ENCODE measurements at places on chromosomes 7 and 10.

DNA sequence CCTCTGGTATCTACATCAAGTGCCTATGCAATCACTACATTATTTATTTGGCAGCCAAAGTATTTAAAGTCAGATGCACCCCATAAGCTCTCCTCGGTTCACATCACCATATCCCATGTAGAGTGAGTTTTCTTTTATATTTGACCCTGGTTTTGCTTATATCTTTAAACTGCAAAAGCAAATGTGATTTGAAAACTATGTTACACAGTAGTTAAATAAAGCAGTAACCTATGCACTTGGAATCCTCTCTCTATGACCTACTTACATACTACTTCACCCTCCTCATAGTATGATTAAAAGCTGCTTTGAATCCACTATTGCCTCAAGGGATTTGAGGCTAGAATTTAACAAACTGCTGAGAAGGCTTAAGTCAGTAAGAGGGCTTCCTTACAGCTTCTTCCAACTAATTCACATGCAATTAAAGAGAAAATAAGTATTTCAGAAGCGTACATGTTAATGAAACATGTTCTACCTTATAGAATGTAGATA is 2.2 kb upstream of the CELF2 start:
- DNase-seq, result no peak

DNA sequence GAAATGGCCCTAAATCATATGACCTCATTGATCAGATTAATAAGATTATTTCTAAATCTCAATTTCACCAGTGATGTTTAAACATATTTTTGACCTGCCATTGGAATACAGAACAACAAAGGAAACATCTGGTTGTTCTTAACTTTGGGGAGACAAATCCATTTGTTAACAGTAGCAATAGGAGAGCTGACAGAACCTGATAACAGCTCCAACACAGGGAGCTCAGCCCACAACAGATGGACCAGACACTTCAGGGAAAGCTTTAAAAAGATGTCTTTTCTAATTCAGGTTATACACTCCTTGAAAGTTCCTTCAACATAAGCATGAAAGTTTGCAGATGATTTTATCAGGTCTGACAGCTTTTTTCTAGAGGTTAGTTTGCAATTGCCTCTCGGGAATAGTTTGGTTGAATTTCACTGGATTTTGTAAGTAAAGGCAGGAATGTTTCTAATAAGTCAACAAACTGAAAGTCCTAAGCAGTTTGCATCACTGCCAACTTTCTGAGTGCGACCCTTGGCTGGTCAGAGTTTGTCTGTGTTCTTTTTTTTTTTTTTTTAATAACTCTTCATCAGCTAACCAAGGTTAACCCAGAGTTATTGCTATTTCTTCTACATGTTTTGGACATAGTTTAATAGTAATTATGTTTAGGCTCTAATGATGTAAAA is 6.5 kb upstream of the MET start:
- no peak for DNase-seq

DNA sequence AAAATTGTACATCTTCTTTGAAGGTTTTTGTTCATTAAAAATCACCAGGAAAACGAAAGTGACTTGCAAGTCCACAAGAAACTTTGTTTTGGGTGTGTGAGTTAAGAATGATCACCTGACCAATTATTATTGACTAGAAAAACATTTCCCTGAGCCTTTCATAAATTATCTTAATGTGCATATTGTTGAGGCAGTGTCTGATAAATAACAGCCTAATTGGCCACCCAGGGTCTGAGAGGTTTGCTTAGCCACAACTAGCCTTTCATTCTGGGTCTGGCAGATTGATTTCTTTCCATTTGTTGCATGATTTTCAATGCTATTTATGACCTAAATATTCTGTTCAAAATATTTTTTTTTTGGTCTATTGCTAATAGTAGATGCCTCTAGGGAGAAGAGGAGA is 152.8 kb downstream of the AUTS2 start:
- no peak for DNase-seq

GRCh38 chr7:14389181-14389591 is 399.7 kb upstream of the ETV1 start:
- DNase-seq, result no peak

DNA sequence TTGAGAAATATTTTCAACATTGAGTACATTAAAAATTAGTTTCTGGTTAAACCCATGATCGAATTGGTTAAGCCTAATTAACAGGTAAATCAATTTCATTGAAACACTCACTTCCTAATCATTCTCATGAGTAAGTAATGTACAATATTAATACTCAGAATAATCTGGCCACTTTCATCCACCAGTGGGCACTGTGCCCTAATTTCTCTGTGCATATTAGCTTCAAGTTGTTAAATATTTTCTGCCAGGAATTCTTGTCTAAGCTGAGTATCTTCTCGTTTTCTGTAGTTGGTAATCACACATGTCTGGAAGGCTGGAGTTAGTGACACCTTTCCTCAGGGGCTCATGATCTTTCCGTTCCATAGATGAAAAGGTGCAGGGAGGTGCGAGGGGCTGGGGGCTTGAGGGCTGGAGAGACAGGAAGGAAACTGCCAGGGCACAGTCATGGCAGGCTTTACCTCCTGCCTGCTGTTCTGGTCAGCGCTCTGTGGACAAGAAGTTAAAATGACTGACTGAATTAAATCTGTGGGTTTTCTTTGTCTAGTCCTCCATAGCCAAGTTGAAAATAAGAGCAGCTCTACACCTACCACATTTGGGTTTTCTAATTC is 71.9 kb downstream of the WIPF3 start:
- DNase-seq, result no peak

- DNase-seq, result no peak
These were observed 12.9 kb downstream of the ATP5MF start for GRCh38 chr7:99453105-99453504.

- no peak for DNase-seq
These were observed 404.5 kb downstream of the PAXIP1 start for GRCh38 chr7:154598396-154598795.

DNA sequence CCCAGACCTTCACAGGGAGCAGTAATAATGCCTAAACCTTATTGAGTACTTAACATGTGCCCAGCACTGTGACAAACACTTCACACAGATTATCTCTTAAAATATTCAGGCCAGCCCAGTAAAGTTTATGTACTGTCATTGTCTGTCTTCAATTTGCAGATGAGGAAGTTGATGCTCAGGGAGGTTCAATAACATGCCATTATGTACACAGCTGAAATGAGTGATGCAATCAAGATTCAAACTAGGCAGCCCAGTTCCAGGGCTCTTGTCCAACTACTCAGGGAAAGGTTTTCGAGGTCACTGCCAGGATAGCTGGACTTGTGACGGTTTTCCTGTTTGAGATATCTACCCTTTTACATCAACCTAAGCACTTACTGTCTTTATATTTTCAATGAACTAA is 56.1 kb downstream of the AUTS2 start:
- no peak for DNase-seq

DNA sequence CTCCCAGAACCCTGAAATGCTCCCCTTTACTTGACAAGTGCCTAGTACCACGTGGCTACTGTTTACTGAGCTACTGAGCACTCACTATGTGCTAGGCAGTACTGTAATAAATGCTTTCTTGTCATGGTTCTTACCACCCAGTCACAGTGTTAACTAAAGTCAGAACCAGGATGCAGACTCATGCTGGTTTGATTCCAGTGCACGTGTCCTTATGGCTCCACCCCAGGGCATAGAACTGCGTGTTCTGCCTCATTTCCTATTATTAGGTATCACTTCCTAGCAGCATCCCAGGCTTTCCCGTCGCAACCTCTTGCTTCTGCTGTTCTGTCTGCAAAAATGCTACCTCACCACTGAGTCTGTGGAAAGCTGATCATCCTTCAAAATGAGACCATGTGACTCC is 71.7 kb upstream of the DOCK1 start:
- no peak for DNase-seq

- DNase-seq, result no peak
These were observed 523.1 kb upstream of the DPP6 start for GRCh38 chr7:153529100-153529499.

DNA sequence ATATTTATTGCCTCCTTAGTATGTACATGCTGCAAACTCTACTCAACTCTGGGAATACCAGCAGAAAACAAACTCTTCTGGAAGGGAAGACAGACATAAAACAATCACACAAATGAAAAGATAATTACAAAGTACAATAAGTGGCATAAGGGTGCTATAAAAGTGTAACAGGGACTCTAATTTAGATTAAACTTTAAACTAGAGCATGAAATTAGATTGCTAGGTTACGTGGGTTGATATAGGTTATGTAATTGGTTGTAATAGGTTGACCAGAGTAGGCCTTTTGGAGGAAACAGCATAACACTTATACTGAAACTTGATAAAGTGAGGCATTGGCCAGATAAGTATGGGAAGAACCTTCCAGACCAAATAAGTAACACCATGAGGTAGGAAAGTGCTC is 26.2 kb upstream of the DKK1 start:
- DNase-seq, result no peak

GRCh38 chr7:29488977-29489376 is 74.7 kb upstream of the PRR15 start:
- no peak for DNase-seq
